ENCODE measurements at places on chromosomes 2 and 18.
A peak's percentile ranks its signal among the peaks of the same experiment; 100 is the strongest.

DNA sequence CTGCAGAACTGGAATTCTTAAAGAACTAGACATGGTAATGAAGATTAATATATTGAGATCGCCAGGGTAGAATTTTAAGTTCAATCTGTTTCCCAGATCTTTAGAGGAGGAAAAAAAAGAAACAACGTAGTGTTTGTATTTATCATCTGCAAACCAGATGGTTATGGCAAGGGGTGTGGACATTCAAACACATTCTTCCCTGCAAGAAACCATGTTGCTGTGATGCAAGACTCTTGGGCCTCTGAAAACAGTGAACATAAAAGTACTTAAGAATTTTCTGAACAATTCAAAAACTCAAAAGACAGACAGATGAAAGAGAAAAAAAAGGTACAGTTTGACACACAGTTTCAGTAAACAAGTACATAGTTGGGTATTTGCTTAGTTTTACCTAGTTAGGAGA, 35.6 kb downstream of the COL5A2 start:
- no peak for DNase-seq

DNA sequence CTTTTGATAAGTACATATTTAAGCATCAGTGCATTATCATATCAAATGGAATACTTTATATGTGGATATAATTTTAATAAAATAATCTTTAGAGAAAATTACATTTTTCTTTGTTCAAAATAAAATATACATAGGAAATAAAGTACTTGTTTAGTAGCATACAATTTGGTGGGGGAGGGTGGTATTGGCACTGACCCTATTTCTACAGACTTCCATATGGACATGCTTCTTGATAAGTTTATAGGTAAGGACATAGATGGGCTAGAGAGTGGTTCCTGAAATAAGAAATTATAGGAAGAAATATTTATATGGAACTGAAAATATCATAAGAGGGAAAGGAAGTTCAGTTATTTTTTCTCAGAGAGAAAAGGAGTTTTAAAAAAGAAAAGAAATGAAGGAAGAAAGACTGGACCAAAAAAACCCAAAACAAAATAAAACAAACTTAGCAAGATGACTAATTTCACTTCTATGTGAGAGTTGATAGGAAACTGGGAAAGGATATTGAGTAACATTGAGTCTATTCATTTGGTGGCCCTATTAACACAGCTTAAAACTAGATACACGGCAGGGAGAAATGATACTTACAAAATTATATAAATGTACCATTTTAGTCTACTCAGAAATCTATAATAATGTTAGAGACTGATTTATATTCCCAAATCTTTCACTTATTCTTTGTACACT, 505.9 kb downstream of the ERBB4 start:
- DNase-seq, result no peak

- no peak for DNase-seq
Observed at GRCh38 chr2:191165176-191165643, 14.4 kb upstream of the STAT4 start.

DNA sequence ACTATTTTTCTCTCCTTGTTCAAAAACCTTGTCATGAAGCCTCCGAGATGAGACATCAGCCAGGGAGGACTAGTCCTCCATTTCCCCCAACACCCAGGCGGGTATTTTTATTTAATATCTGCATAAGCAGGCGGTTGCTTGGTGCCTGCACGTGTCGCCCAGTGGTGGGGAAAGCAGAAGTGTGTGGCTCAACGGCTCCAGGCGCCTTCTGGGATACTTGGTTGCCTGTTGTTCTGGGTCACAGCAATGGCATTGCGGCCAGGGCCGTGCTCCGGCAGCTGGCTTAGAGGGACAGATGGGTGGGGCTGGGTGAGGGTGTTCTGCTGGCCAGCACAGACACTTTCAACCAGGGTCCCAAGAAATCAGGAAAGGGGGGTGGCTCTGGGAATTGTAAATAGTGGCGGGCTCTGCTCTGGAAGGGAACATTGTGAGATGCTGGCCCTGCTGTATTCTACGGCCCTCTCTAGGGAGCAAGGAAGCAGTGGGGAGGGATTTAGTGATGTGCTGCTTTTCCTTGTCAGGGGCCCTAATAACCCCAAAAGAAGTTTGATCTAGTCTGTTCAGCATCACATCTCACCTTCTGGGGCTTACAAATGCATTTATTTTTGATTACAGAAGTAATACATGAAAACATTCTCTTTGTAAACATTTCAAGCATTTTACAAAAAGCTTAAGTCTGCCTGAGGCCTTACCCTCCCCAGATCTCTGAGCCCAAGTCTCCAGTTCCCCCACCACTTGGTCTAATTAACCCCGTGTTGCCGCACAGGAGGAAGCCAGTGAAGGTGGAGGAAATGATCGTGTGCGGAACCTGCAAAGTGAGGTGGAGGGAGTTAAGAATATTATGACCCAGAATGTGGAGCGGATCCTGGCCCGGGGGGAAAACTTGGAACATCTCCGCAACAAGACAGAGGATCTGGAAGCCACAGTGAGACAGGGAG, 1.1 kb downstream of the VAMP8 start:
- no peak for DNase-seq

DNA sequence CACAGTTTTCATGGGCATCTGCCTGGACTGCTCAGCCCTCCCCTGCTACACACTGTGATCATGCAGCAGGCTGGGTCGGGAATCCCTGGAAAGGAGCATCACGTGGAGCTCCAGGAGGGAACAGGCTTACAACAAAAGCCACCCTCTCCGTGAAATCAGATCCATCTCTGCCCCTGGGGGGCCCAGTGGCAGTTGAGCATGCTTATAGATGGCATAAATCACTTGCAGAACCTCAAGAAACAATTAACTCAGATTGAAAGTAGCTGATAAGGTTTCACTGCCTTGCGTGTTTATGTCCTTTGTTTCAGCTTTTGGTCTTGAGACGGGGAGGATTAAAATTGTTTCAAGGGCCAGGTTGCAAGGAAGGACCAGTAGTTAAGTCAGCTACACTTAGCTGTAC, 354.8 kb upstream of the MEIS1 start:
- no peak for DNase-seq

- peak; percentile 32 for DNase-seq
Observed at GRCh38 chr18:51195451-51196117, 1.9 kb downstream of the MEX3C start.

DNA sequence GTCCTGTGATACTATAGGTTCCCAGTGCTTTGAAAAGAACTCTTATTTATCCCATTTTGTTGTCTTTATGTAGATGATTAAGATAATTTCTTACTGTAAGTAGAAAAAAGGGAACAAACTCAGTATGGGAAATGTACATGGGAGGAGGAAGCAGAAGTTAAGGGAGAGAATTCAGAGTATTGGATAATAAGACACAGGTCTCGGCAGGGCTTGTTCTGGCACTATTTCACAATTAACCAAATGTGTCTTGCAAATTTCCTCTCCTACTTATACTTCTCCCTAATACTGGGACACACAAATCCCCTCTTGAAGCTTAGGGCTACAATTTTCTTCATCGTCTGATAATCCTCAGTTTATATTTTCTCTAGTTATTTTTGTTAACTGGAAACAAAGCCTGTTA, 744.0 kb downstream of the ADCYAP1 start:
- no peak for DNase-seq

- no peak for DNase-seq
Observed at GRCh38 chr2:160168878-160169277, 31.2 kb downstream of the ITGB6 start.

DNA sequence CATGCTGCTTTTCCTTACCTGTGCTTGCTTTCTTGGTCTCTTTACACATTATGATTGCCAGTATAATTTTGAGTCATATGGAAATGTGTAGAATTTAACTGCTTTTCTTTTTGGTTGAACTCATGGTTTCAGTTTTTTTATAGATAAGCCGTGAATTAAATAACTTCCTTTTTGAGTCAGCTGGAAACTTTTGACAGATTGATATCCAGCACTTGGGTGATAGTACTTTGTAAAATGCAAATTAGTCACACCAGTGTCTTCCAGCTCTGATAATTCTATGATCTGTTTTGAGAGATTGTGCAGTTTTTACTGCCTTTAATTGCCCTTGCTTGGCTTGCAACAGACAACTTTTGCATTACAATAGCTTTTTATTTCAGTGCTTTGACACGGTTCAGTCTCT, 86.4 kb downstream of the NCOA1 start:
- DNase-seq, result no peak

DNA sequence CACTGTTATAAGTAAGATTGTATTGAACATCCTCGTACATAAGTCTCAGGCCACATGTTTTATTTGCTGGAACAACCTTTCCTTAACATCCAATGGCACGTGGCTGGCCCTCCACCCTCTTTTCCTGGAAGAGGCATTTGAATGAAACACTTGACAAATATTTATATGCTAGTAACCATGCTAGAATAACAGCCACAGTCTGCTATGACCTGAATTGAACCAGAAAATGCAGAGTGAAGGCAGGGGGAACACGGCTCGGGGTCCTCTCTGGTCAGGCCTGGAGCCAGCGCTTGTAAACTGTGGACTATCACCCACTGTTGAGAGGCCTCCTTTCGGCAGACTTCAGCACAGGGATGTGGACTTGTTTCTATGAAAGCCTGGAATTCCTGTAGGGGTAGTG, 198.2 kb upstream of the COPS8 start:
- DNase-seq, result no peak

DNA sequence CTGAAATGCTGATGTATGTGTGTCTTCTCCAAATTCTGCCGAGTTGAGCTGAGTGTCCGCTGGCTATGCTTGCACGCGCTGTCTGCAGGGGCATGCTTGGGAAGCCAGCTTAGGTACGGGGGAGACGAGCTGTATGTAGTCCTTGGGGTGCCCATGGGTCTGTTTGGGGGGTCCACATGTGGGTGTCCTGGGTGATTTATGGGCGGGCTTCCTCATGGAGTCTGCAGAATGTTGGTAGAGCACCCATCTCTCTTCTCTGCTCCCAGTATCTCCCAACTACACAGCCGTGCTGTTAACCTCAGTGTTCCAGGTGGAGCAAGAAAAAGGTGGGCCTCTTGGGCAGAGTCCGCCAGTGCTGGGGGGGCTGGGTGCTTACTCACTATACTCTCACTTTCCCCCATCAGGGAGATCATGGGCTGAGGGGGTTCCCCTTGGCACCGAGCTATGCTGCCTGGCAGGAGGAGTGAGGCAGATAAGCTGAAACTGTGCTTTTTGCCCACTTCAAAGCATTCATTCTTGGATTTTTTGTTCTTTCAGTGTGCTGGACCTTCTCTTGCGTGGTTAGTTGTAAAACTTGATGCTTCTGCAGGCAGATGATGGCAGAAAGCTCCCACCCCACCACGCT, 128.2 kb upstream of the ALKAL2 start:
- DNase-seq, result no peak

- no peak for DNase-seq
Observed at GRCh38 chr2:444937-445884, 157.3 kb upstream of the ALKAL2 start.

DNA sequence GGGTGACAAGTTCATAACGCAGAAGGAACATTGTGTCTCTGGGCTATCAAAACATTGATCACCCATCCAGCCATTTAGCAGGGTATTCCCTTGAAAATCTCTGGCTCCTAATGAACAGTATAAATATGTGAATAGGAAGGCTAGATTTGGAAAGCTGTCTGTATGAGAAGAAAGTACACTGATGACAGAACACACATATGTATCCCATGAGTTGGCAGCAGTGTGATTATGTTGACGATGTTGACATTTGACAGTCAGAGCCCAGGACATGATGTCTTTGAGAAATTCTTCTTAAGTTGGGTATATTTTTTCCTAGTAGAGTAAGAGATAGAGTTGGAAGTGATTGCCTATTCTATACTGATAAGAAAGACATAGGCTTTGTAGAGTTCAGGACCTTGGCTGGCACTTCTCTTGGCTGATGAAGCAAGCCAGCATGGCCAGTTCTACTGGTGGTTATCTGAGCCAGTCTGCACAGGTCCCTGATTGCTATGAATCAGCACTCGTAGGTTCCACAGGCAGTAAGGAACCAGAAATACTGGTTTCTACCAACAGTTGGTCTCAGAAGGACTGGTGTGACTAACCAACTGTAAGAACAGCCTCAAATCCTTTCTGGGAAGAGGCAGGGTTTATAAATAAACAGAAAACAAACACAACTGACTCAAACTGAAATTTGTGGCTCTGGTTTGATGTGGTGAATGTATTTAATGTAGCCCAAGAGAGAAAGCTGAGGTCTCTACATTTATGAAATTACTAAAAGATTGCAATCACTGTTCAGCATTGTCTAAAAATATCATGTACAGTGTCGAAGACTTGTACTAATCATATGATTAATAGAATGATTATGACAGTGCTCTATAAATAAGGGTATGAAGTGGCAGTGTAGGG, 43.9 kb upstream of the RAPH1 start:
- DNase-seq, result no peak

DNA sequence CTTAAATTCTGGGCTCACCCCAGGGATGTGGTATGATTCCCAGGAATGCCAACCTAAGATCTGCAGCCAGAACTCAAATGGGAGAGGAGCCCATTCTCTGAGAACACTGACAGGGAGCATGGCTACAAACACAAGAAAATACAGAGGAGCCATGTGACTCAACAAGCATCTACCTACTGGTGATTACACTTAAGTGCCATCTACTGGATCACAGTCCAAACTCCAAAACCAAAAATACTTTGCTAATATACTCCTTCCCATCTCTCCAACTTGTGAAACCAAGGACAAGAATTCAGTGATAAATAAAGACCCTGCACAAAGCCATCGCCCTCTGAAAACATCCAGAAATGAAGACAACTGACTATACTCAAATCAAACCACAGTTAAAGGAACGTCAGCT, 116.9 kb downstream of the NR4A2 start:
- no peak for DNase-seq

DNA sequence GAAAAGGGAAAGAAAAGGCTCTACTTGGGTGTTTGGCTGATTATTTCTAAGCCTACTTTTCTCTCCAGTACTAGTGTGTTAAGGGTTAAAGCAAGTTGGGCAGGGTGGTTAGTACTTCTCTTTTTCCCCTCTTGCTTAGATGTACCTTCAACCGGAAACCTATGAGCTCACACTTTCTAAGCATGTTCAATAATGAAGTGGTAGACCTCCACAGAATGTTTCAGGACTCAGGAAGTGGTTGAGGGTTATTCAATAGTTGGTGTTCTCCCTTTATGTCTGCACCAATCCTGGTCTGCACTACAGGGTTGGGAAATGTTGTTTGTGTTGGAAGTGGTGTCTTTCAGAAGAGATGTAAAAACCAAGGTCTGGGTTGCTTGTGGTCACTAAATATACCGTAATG, 137.1 kb downstream of the ZEB2 start:
- no peak for DNase-seq

- no peak for DNase-seq
Observed at GRCh38 chr18:8571399-8571798, 37.8 kb upstream of the RAB12 start.

GRCh38 chr2:186934420-186934819, 85.5 kb upstream of the ZSWIM2 start:
- no peak for DNase-seq
